ENCODE measurements at places on chromosomes 5 and 9.

GRCh38 chr5:154791535-154791934 is 36.4 kb downstream of the LARP1 start:
- DNase-seq = no peak

DNA sequence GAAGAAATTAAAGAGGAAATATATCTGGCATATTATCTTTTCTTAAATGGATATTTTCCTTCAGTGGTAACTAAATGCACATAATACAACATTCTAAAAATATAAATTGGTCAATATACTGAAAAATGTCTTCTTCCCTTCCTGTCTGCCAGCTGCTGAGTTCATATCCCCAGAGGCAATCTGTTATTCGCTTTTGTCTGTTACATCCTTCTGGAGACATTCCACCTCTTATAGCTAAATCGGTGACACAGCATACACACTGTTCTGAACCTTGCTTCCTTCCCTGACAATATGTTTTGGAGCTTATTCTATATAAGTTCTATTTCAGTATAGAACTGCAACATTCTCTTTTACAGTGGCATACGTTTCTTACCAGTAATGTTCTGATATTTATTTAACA is 147.8 kb downstream of the TENT4A start:
- DNase-seq = no peak

DNA sequence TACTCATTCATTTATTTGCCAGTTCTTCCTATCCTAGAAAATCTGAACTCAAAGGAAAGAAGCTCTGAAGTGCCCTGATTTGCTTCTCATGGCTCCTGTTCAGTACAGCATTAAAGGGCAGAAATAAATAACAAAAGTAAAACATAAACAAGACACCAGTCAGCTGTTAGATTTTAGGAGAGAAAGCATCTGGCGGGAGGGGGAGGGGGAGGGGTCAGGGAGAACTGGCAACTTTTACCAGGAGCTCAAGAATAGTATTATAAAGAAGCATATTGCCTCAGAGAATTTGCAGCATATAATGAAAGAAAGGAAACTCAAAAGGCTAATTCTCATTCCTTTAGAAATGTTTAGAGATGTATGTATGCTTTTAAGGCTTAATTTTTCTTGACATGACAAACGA is 68.1 kb downstream of the SEMA6A start:
- no peak for DNase-seq

DNA sequence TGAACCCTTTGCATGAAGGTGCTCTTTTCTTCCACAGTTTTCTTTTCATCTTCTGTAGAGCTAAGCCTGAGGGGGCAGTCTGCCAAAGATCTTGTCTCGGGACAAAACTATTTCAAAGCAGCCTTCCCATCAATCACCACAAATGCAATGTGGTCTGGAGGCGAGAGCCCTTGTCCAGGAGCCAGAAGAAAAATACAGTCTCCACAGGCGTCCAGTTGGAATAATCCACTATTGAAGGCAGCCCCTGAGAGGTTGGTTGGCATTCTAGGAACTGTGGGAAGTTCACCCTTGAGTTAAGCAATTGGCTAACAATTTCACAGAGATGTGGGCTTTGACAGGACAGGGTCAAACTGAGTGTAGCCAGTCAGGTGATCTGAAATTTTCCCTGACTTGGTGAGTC is 72.0 kb downstream of the SEMA6A start:
- DNase-seq = no peak

GRCh38 chr5:121668635-121669034 is 183.0 kb upstream of the FTMT start:
- DNase-seq = no peak

DNA sequence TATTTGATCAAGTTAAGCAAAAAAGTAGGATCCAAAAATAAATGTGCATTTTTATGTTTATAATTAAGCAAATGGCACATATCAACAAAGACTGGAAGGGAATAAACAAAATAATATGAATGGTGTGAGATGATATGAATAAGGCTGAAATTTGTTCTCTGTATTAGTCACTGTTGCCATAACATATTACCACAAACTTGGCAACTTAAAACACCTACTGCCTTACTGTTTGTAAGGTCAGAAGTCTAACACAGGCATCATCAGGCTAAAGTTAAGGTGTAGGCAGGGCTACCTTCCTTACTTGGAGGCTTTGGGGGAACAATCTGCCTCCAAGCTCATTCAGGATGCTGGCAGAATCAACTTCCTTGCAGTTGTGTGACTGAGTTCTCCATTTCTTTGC is 19.3 kb downstream of the PGGT1B start:
- no peak for DNase-seq

GRCh38 chr9:124385623-124386022 is 29.6 kb downstream of the PSMB7 start:
- no peak for DNase-seq

DNA sequence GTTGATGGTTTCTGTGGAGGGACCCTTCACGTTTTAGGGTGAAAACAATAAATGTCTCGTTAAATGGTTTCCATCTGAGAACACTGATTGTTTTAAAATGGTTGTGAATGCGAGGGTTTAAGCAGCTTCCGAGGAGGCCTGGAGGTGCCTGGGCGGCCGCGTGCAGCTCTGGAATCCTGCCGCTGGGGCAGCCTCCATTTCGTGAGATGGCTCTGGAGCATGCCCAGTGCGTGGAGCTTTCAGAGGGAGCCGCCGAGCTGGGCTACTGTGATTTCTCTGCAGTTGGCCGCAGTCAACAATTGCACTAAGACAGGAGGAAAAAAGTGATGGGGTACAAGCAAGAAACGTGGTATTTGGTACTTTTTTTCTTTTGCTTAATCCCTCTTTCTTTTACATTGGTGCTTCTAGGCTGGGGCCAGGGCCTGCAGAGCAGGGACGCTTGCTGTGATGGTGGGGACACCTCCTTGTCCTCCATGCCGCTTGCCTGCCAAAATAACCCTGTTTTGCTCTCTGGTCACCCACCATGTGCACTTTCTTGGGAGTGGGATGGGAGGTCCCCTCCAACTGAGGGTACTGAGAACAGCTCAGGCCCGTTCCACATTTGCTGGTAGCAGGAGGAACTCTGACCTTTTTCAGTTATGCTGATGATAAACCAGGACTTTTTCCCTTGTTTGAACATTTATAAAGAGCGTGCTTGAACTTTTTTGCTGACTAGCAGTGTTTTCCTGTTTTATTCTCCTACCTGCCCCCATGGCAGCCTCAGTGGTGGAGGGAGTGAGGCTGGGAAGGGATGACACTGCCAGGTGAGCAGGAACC is 47.1 kb downstream of the EHMT1 start:
- DNase-seq = peak; percentile 90

DNA sequence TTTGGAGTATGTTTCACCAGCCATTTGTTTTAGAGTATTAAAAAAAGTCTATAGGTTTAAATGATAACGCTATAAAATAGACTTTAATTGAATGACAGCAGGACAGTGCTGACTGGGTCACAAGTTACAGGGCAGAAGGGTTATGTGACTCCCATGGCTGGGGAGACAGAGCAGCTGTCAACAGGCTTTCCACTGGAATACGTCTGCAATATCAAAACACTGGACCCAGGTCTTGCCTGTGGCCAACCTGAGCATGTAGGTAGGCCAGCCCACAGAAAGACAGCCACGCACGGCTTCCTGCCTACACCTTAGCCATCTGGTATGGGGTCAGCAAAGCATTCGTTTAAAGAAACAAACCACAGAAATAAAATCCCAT is 80.7 kb downstream of the OTULIN start:
- no peak for DNase-seq

DNA sequence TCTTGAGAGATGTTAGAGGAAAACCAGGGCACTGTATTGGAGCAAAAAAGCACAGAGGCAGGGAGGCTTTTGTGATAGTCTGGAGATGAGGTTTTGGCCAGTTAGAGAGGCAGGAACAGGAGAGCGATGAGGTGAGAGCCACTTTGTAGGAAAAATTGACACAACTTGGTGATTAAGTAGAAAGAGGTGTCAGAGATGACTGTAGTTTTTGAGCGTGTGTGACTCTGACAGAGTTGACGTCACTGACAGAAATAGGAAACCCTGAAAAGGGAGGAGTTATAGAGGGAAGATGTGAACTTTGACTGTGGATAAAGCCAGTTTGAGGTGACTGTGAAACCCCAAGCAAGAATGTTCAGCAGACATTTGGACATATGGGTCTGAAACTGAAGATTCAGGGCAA is 15.7 kb downstream of the NFX1 start:
- no peak for DNase-seq

GRCh38 chr9:108219664-108220063 is 636.1 kb downstream of the ACTL7B start:
- DNase-seq = no peak

GRCh38 chr5:144469106-144469505 is 298.4 kb downstream of the KCTD16 start:
- no peak for DNase-seq

- DNase-seq = no peak
Measured at GRCh38 chr5:150121448-150122157, 34.0 kb downstream of the PDGFRB start.

- no peak for DNase-seq
Measured at GRCh38 chr5:135382981-135383380, 16.1 kb downstream of the MACROH2A1 start.

DNA sequence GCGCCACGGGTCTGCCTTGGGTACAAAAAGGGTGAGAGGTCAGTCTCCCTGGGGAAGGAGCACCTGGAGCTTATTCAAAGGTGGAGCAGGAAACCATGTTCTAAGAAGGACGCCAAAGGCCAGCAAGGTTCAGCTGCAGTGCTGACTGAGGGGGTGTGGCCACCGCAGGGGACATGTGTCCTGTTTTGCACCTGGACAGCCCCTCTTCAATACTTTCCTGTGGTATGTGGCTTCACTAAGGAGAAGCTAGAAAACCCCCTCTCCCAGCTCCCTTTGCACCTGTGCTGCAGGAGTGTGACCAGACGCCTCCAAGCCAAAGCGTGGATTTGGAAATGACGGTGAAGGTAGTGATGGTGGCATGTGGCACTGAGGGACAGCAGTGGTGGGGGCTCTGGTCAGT is 23.6 kb downstream of the TRIM14 start:
- DNase-seq = no peak

- DNase-seq = no peak
Measured at GRCh38 chr5:33343676-33344327, 97.0 kb upstream of the TARS1 start.

- no peak for DNase-seq
Measured at GRCh38 chr5:125050926-125051325, 304.5 kb upstream of the ZNF608 start.

DNA sequence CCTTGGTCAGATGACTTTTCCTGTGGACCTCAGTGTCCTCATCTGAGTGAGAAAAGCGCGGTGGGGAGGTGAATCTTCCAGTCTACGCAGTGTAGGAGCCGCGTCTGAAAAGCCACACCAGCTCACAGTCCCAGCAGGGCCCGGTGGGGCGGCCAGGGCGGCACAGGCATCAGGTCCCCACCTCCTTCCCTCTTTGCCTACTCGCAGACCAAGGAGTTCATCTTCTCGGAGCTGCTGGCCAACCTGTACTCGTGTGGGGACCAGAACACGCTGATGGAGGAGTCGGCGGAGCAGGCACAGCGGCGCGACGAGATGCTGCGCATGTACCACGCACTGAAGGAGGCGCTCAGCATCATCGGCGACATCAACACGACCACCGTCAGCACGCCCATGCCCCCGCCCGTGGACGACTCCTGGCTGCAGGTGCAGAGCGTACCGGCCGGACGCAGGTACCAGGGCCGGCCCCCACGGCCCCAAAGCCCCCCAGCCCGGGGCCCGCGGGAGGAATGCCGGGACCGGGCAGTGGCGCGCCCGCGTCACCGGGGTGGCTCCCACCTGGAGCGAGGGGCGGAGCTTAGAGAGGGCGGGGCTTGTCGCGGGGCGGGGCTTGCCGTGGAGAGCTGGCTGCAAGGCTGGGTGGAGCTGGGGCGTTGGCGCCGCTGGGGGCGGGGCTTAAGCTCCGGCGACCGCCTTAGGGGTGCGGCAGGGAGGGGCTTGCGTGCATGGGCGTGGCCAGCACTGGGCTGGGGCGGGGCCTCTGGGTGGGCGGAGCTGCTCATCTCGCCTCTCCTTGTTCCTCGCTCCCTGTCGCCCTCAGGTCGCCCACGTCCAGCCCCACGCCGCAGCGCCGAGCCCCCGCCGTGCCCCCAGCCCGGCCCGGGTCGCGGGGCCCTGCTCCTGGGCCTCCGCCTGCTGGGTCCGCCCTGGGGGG is 25.6 kb downstream of the GOLGA2 start:
- peak; percentile 94 for DNase-seq

DNA sequence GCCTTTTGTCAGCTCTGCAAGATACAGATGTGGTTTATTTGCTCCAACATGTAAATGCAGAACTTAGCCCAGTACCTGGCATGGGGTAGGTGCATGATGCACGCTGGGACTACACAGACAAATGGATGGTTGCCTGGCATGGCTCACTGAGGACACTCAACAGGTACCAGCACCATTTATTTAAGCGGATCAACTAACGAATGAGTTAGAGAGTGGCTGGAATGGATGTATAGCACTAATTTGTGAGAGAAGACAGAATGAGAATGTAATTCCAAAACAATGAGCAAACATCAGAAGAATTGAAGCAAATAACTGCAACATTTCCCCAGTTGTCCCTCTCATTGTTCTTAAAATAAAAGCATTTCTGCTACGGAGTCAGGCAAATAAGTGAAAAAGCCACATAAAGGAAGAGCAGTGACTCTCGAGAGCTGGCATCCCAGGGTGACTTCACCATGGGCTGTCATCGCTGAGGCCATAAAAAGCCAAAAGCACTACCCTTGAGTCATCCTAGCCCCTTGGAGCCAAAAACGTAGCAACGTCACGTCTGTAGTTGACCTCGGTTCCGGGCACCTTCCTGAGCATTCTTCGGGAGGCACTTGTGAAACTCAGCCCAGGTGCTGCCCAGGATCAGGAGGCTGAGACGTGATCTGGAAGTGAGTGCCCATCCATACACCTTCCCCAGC is 290.3 kb downstream of the NSG2 start:
- DNase-seq = no peak

DNA sequence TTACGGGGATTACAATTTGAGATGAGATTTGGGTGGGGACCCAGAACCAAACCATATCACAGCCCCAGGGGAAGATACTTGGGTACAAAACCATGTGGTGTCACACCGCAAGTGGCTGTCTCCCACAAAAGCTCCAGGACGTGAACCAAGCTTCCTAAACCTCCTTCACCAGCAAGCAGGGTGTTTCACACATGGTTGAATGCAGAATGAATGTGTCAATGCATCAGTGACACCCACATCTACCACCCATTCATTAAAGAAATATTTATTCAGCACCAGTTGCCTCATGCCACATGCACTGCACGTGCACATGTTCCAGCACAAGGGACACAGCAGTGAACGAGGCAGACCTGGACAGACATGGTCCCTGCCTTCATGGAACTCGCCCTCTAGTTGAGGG is 70.9 kb upstream of the SPOCK1 start:
- DNase-seq = no peak

GRCh38 chr5:107769519-107769918 is 98.8 kb upstream of the EFNA5 start:
- peak; percentile 13 for DNase-seq
